NCI-H774 (cell line): ENCODE measurements at places on chromosomes 12 and 14.
A peak's percentile ranks its signal among the peaks of the same experiment; 100 is the strongest.

DNA sequence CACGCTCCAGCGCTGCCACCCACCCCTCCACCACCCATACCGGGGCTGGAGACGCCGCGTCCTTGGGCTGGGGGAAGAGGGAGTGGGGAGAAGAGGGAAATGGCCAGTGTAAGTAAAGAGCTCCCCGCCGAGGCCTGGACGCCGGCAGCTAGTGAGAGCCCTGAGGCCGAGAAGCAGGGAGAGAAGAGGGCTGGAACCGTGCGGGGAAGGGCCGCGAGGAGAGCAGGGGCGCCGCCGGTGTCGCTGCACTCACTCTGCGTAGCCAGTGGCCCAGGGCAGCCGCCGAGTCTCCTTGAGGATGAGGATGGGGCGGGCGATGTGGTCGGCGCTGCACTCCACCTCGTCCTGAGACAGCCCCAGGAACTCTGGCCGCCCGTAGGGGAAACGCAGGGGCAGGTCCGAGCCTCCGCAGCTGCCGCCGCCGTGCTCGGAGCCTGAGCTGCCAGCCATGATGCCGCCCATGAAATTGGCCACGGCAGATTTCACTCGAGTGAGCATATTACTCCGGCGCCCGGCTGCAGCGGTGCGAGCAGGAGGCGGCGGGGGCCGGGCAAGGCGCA, 631 bp downstream of the PPM1H start:
- DNase-seq, result no peak

DNA sequence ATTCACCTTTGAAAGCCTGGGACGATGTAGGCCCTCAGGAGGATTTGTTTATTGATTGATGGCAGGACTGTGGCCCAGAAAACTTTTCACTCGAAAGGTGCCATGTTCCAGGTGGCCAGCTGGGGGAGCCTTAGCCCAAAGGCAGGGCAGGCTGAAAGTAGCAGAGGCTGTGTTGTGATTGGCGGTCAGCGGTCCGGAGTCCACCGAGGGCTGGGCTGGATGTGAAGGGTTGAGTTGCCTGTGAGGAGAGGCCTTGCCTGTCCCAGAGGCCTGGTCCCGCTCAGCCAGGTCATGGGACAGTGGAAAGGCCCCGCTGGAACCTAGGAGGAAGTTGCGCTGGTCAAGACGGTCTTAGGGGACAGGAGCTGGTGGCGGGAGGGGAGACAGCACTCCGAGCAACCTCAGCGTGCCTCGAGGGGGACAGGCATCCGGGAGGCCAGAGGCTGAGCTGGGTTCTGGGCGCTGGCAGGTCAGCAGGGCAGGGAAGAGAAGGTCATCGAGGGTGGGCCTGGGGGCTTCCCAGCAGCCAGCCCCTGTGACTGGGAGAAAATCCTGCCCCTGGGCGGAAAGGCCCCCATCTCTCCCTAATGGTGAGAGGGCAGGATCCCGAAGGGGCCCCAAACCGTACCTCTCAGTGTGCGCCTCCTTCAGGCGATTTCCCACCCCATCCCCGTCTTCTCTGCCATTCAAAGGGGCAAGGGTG, 26.3 kb downstream of the CMA1 start:
- DNase-seq, result peak; percentile 22

DNA sequence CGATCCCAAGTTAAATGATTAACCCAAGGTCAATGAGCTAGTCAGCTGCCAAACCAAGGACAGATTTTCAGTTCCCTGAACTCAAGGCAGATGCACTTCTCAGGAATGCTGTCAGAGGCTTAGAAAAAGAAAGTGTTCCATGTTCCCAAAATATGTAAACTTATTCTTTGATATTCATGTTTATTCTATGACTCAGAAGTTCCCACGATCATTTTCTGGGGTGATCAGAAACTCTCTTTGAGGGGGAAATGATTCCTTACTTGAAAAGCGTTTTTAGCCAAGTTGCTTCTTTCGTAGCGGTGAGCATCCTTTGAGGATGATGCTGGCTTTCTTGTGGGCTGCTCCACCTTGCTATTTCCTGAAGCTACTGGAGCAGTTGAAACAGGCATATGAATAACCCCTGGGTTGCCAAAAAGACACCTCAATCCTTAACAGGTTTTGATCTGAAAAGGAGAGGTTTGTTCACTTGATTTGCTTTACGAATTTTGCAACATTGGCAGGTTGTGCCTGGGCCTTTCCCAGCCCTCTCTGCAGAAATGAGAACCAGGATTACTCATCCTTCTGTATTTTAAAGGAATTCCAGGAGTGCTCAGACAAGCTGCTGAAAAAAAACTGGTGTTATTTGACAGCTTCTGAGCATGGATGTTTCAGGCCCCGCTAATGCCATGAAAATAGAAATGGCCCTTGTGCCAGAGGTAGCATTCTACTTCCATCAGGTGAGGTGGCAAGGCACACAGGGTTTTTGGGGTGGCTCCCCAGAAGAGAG, 121.4 kb upstream of the HIF1A start:
- no peak for DNase-seq

- no peak for DNase-seq
Observed at GRCh38 chr14:104937161-104937560, 12.5 kb downstream of the PLD4 start.

- DNase-seq, result no peak
Observed at GRCh38 chr12:122200541-122201175, 2.9 kb upstream of the B3GNT4 start.

DNA sequence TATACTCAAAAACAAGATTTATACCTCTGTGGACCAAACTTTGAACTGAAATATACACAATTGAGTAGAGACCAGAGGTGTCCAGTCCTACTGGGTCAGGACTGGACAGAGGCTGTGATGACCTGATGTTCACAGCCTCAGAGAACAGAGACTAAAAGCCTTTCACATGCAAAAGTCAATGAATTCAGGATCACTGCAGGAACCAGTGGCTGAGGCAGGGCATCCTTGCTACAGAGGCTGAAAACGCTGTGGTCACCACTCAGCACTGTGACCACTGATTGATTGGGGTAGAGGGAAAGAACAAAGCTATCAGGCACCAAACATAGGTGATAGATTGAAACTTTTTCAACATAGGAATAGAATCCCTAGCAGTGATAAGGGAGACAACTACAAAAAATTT, 25.1 kb downstream of the GRIP1 start:
- no peak for DNase-seq

GRCh38 chr12:5984873-5985272, 39.8 kb upstream of the ANO2 start:
- no peak for DNase-seq

GRCh38 chr14:103730490-103731035, 15.0 kb downstream of the ZFYVE21 start:
- no peak for DNase-seq

DNA sequence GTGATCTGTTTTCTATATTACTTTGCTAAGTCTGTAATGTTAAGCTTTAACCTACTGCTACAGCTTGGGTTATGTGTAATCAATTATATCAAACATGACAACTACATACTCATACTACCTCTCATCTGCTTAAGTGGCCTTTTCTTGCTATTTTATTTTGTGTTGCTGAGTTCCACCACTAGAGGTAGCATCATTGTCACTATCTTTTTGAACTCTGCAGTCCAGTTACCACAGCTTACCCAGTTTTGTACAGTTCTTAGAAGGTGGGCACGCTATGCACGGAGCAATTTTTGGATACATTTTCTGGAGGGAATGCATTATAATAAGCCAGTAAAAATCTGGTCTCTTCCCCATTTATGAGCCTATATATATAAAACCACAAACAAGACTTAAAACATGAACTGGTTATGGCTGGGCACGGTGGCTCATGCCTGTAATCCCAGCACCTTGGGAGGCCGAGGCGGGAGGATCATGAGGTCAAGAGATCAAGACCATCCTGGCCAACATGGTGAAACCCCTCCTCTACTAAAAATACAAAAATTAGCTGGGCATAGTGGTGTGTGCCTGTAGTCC, 48.5 kb downstream of the SAV1 start:
- no peak for DNase-seq

GRCh38 chr12:56631790-56632700, 1.9 kb upstream of the BAZ2A start:
- DNase-seq, result peak; percentile 26

- DNase-seq, result no peak
Observed at GRCh38 chr12:127209318-127209717, 1057.7 kb upstream of the TMEM132C start.

DNA sequence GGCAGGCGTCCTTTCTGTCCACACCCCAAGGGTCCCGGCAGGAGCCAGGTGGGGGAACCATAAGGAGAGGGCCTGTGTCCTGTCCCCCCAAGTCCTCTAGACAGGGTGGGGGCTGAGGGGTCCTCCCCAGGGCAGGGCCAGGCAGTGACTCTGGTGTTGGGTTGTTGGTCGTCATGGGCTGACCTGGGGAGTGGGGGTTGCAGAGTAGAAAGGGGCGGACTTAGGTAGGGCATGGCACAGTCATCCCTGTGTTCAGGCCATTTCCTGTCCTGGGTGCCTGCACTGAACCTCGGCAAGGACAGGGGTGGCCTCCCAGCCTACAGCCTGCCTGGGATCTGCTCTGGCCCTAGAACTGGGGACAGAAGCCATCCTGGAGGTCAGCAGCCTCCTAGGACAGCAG, 356.2 kb downstream of the TMEM121 start:
- no peak for DNase-seq

DNA sequence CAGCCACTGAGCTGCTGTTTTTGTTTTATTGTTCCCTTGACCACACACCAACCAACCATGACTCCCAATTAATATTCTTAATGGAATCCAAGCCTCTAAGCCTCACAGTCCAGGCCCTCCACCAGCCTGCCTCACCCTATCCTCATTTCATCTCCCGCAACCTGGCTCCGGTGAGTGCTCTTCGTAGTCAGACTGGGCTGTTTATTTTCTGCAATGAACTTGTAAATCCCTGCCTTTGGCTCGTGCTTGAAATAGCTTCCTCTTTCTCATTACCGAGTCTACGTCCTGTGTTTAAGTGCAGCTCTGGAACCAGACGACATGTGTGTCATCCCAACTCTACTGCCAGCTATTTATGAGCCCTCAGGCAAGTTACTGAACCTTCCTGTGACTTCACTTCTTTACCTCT, 12.4 kb upstream of the ETFBKMT start:
- DNase-seq, result peak; percentile 28

DNA sequence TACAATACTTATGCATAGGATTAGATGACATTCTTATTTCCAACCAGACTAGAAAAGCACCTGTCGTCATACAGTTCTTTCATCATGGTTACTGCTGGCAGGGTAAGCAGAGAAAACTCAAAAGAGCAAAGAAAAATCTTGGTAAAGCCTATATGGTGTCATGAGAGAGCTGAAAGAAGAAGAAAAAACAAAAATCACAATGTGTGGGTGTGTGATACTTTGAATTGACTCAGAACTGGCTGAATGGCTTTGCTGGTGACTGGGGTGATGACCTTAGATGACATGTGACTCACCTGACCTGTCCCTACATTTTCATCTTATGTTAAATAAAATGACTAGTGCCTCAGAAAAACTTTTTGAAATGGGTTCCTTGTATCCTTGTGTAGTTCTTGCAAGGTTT, 278.1 kb upstream of the LMO3 start:
- DNase-seq, result no peak

DNA sequence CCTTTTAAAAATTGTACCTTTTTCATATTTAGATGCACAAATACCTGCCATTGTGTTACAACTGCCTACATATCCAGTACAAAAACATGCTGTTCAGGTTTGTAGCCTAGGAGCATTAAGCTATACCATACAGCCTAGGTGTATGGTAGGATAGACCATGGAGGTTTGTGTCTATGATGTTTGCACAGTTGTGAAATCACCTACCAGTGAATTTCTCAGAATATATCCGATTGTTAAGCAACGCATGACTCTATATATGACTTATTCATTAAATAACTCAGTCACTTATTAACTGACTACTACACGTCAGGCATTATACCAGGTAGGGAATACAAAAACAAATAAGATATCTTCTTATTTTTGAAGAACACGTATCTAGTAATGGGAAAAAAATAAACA, 26.2 kb upstream of the ETNK1 start:
- DNase-seq, result no peak

- no peak for DNase-seq
Observed at GRCh38 chr12:56315249-56315621, 553 bp downstream of the CNPY2 start.

GRCh38 chr14:50469982-50470381, 62.4 kb downstream of the MAP4K5 start:
- no peak for DNase-seq

GRCh38 chr14:91830777-91831176, 36.6 kb downstream of the TC2N start:
- DNase-seq, result peak; percentile 3

DNA sequence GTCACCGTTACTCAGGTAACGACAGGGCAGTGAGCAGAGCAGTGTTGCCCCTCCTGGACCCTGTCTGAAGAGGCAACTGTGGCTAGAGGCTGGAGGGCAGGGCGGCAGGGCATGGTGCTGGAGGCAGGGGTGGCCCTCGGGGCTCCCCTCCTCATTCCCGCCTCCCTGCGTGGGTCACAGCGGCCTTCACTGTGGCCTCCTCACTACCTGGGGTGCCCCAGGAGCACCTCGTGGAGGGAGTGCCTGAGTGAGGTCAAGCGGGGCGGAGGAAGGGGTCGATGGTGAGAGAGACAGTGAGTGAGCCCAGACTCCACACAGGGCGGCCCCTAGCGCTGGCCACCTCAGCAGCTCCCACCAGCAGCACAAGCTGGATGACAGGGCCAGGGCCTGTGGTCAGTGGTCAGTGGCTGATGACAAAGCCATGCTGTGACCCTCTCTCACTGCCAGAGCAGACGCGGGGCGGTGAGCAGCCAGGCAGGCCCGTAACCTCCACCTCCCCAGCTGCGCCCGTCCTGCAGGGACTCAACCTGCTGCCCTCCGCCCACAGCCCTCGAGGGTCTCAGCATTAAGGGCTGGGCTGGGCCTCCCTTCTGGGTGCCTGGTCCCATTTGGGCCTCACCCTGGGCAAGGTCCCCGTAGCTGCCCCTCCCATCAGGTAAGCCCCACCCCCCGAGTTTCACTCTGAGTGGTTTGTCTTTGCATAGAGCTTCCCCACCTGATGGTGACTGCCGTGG, 17.8 kb downstream of the GPR132 start:
- no peak for DNase-seq

DNA sequence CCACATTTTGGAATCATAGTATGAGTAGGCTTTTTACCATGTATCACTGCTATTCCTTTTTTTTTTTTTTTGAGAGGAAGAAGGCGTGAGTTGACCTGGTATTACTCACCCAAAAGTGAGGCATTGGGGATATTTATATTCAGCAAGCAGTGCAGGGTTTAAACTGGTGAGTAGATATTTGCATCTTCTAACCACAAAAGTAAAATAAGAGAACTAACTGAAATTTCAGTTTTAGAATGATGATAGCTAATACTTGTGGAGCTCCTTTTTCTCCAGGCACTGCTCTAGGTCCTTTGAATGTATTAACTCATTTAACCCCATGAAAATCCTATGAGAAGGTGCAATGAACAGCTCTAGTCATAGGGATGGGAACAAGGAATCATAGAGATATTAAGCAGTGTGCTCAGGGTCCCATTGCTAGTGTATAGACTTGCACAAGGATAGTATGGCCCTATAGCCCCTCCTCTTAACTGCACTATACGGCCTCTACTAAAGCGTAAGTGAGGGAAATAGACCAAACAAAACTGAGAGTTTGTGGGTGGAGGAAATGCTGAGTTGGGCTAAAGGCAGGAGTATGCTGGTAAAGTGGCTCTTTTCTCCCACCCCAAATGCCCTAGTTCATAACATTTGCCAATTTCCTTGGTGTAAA, 104.3 kb upstream of the MAX start:
- no peak for DNase-seq

- DNase-seq, result no peak
Observed at GRCh38 chr14:68616221-68616902, 176.5 kb downstream of the ZFP36L1 start.

- DNase-seq, result no peak
Observed at GRCh38 chr14:50363714-50364111, 33.0 kb downstream of the CDKL1 start.
